T-helper 1 cell (primary cell): ENCODE measurements at places on chromosomes 1 and 21.

DNA sequence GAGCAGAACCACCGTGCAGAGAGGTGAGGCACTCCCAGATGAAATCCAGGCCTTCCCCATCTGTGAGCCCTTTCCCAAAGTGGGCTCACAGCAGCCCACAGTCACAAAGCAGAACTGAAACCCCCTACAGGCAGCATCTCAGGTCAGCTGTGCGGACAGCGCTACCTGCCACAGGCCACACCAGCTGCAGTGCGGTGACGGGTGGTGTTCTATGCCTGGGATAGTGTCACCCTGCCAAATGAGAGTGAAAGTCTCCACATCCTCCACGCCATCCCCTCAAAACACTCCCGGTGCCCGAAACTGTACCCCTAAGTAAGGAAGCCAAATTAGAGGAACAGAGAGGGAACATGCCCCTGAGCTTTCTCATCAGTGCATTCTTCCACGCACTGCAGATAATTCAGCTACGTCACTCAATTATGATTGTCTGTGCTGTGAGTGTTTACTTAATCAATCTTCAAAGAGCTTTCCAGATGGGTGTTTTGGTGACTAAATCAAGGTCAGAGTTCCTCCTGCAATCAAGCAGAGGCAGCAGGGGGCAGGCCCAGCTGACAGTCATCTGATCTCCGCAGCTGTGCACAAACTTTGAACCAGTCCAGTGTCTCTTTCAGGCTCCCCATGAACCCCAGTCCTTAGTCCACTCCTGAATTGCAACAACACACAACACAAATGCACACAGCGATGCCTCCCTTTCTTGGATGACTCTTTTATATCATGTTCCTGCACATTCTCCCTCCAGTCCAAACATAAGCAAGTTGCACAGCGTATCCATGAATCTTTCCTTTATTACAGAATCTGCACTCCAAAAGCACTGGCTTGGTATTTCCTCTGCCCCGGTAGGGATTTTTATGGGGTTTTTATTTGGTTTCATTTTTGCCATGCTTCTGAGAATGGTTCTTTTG, 150.0 kb downstream of the TOMM20 start:
- peak; percentile 52 for DNase-seq

GRCh38 chr21:24594082-24594481, 1013.2 kb downstream of the MRPL39 start:
- no peak for DNase-seq

GRCh38 chr1:79190074-79190473, 183.5 kb upstream of the ADGRL4 start:
- no peak for DNase-seq

DNA sequence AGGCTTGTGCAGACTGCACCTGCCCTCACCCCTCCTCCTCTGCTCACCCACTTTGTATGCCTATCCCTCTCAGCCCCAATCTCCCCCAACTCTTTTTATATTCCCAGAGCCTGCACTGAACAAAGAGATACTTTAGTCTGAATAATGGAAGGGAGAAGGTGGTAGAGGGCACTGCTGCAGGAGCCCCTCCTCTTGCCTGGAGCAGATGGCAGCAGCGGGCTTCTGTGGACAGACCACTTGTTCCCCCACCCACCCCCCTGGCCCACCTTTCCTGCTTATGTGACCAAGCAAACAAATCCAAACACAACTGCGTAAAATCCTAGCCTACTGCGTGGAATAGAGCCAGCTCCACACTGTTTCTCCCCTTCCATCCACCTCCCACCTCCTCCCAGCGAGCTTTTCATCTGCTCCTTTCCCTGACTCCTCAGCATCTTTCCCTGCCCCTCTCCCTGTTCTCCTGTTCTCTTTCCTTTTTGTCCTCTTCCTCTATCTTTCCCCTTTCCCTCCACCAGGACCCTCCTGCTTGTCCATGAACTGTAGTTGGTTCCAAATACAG, 27.5 kb downstream of the RGS8 start:
- no peak for DNase-seq

DNA sequence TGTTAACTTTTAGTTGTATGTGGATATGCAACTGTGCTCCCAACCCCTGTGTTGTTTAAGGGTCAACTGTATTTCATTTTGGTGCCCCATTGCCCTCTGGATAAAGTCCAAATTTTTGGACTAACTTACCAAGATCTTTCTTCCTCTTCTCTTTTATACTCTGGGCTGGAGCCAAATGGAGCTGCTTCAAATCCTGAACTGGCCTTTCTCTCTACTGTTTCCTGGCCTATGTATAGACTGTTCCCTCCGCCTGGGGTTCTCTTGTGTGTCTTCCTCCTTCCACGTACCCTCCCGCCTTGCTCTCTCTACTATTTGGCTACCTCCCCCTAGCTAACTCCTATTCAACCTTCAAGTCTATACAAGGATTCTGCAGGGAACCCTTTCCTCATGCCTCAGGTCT, 8.4 kb upstream of the CDC14A start:
- DNase-seq, result no peak

GRCh38 chr1:80225510-80225909, 1219.0 kb upstream of the ADGRL4 start:
- DNase-seq, result no peak

- DNase-seq, result no peak
These were observed 8.1 kb downstream of the S100A6 start for GRCh38 chr1:153527683-153528040.

GRCh38 chr1:236978740-236979139, 25.5 kb downstream of the MT1HL1 start:
- no peak for DNase-seq

GRCh38 chr1:192949783-192950182, 109.4 kb downstream of the UCHL5 start:
- no peak for DNase-seq

GRCh38 chr1:95467036-95467435, 233.0 kb downstream of the RWDD3 start:
- no peak for DNase-seq

GRCh38 chr1:150164779-150165178, 15.1 kb downstream of the PLEKHO1 start:
- no peak for DNase-seq

DNA sequence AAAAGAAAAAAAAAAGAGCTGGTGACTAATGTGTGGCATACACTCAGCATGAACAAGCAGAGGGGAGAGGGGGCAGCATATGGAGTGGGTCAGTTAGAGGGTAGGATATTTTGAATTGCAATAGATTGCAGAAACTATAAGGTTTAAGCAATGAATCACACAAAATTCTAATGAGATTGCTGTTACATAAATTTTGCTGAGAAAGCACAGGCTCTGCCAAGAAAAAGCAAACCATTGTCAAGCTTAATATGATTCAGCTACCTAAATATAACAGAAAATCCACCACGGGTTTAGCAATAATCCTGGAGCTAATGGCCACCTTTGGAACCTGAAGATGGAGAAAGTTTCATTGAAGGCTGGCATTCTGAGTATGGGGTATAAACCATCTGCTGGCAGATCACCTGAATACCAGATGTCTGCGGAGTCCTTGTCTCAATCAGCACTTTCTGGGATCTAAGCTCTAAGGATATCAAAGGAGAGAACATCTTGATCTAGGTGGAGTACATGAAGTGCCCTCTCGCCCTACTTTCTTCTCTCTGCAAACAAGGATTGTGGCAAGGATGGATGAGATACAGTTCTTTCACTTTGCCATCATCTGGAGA, 30.3 kb upstream of the ANGPTL7 start:
- no peak for DNase-seq

GRCh38 chr1:86856196-86856595, 57.7 kb downstream of the SELENOF start:
- no peak for DNase-seq

DNA sequence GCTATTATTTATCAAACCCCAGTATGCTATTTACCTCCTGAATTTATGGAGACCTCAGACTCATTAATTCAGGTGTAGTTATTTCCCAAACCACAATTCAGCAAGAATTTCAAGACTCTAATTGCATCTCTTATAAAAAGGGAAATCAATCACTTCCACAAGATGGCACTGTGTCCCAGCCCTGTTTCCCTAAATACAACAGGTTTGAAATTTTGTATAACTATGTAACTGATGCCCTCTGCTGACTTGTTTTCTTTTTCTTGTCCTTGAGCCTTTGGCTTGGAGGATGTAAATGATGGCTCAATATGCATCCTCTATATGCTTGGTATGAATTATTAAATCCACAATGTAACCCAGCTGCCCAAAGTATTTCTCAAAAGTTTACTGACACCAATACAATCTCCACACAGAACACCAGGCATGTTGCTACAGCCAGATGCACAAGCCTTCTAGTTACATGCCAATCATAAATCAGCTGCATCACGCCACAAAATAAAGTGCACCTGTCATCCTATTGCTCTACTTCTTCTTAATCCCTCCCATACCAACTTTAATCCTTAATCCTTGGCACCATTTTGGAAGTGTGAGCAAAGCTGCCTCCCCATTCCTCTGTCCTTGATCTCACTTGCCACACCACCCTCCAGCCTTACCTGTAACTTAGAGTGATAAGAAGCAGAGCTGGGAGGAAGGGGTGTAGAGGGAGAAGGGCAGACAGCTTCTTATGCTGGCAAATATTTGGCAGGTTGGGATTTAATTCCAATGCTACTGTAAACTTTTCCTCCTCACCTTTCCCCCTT, 9.0 kb downstream of the C1orf105 start:
- peak; percentile 13 for DNase-seq

GRCh38 chr1:72060466-72061245, 221.7 kb downstream of the NEGR1 start:
- DNase-seq, result no peak

DNA sequence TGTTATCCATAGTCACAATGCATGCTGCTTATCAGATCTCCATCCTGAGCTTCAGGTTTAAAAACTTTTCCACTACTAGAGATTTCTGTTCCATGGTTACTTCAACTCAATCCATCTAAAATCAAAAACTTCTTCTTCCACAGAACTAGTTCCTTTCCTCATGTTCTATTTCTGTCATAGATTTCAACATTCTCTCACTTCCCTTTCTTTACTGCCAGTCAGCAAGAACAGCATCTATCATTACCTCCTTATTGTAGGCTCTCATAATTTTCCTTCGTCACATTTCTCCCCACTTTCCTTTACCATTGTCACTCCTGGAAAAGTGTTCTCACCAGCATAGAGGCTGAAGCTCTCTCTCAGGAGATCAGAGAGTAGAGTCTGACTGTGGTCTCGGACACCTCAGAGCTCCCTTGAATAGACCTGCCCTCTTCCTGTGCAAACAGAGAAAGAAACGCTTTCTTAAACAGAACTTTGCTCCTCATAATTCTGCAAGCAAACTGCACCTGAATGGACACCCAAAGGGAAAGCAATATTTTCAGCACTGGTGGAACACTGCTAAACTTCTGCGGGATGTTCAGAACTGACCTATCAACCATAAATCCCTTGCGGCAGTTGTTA, 48.7 kb upstream of the KIRREL1 start:
- no peak for DNase-seq

GRCh38 chr1:12132078-12132477, 34.7 kb upstream of the TNFRSF1B start:
- no peak for DNase-seq

DNA sequence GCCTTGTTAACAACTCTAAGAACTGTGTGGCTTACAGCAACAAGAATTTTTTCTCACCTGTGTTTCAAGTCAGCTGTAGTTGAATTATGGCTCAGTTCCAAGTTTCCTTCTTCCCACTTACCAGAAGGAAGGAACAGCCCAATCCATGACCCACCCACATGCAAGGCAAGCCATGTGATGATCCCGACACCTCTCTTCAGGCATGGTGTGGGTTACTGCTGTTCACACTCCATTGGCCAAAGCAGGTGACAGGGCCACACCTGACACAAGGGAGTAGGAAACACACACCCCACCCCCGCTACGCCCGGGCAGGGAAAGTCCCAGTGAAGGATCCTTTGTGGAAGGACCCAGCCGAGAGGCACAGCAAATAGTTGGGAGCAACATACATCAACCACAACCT, 36.3 kb downstream of the KCNJ15 start:
- DNase-seq, result no peak

- no peak for DNase-seq
These were observed 29.4 kb downstream of the PSMG1 start for GRCh38 chr21:39153842-39154241.

GRCh38 chr1:42002220-42002619, 83.5 kb upstream of the HIVEP3 start:
- DNase-seq, result no peak

DNA sequence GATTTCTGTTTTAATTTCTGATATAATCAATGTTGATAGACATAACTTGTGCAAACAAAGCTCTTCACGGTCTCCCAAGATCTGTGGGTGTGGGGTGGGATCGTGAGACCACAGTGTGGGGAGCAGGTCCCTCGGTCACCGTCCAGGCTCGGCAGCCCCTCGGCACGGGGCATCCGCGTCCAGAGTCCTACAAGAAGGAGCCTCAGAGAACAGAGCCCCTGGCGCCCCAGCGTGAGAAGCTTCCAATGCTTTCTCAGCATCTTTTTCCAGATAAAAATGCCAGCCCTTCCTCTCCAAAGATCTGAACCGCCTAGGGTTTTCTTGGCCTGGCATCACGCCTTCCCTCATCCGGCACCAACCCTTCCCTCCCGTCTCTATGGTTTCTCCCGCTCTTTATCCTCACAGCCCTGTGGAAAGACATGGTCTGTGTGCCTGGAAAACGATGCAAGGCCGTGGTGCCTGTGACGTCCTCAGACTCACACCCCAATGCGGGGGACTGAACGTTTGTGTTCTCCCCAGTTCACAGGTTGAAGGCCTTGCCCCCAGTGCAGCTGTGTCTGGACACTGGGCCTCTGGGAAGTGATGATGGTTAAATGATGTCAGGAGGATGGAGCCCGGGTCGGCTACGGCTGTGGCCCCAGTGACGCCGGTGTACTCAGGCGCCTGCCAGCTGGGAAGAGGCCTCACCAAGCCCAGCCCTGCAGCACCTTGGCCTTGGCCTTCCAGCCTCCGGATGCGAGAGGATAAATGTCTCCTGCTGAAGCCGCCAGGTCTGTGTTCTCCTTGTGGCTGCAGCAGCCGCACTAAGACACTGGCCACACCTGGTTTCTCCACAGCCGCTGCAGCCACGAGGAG, 45.9 kb upstream of the COL6A2 start:
- DNase-seq, result no peak

DNA sequence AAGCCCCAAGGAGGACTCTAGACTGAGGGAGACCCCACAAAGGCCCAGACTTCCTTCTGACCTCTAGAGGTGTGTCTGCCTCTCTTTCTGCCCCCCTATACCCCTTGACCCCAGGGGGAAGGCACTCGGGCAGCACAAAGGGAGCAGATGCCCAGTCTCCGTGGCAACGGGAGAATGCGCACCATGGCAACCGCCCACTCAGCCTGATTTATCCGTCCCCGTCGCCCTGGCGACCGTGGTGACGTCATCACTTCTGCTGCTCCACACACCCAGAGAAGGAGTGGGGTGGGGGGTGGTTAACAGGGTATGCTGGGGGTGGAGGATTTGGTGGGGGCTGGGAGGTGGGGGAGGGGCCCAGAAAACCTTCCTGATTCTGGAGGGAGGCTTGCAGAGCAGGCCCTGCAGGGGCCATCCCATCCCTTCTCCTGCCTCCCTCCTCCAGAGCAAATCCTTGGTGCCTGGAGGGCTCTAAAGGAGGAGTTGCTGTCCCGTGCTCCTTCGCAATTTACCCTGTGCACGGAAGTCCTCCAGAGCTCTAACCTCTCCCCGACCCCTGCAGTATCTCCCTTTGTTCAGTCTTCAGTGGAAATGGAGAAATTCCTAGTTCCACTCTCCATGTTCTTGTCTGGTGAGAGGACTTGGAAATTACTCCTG, 6.3 kb downstream of the CELF3 start:
- no peak for DNase-seq

- DNase-seq, result no peak
These were observed 36.8 kb upstream of the ASPM start for GRCh38 chr1:197183195-197183748.

GRCh38 chr1:59046730-59047157, 250.2 kb upstream of the FGGY start:
- DNase-seq, result no peak

- no peak for DNase-seq
These were observed 38.2 kb downstream of the PKNOX1 start for GRCh38 chr21:43012596-43012995.

GRCh38 chr1:207174913-207175312, 70.9 kb downstream of the C4BPA start:
- no peak for DNase-seq
